ENCODE measurements at places on chromosomes 6 and 20. TPM values are rescaled to one million over a fixed set of nuclear protein-coding genes. Genes with fewer than 3 reads are reported as not detected.

Gene PROKR2
- not detected for total RNA-seq

GRCh38 chr6:134427721-134428120 lies 109.8 kb upstream of the SGK1 start:
- DNase-seq = no peak

GRCh38 chr20:37886851-37887297 lies 16.1 kb upstream of the VSTM2L start:
- DNase-seq = no peak

DNA sequence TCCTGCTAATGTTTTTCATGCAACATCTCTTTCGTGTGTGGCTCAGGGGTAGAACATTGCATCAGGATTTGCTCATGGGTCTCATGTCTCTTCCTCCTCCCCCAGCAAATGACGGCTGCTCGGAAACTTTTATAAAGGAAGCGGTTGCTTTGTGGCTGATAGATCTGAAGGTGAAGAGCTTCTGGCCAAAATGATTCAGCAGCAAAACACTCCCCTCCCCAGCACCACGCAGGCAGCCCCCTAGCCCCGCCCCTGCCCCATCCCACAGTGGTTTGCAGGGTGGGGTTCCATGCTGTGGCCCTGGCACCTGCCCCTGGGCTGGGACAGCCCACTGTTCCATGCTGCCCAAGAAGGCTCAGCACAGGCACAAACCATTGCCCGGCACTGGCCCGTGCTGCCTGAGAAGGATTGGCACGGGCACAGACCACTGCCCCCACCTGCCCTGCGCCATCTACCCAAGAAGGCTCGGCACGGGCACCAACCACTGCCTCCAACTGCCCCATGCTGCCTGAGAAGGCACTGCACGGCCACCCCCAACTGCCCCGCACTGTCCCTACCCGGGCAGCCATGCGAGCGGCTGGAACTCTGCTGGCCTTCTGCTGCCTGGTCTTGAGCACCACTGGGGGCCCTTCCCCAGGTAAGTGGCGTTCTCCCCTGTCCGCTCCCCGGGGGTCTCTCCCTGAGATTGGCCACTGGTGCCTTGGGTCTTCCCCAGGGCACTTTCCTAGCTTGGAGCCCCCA lies at the start of gene CST7:
CST7 (plus strand) TSS at position 331 of the 741 bp plus-strand sequence; CDS start at position 568, 237 bp downstream.
- DNase-seq = peak; percentile 93

Gene KCNS1
- 0.13 TPM for total RNA-seq

DNA sequence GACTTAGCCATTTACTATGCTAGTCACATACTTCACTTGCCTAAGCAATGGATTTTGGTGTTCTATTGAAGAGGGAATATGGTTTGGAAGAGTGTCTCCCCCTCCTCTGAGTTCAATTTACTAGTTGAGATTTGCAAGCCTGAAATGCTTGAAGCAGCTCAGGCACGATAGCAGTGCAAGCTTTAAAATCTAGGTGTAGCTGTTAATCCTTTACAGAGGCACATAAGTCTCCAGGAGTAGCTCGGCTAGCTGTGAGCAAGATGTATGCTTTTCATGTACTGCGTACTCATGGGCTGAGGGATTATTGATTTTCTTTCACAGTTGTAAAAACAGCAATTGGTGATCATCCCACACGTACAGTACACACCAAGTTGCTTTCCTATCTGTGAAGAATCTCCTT lies 726 bp downstream of the FLRT3 start:
- DNase-seq = no peak

Gene HRH3
- total RNA-seq = not detected

- DNase-seq = no peak
Observed at GRCh38 chr6:68868646-68869045, 233.6 kb downstream of the ADGRB3 start.

Gene BHLHE23
- total RNA-seq = not detected

- no peak for DNase-seq
Observed at GRCh38 chr6:3752531-3753227, 1.2 kb upstream of the PXDC1 start.

DNA sequence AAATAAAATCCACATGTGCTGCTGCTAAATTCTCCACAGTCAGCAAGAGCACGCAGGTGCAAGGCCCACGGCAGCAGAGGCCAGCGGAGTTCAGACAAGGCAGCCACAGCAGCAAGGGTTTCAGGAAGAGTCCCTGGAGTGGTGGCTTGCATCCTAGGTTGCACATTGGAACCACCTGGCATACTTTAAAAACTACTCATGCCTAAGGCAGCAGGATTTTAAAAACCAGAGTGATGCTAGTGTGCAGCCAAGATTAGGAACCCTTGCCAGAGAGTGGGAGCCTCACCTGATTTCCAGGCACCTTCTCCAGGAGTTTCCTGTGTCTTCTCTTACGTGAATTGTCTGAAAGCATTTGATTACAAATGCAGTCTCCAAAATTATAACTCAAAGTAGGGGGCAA lies 104.0 kb upstream of the GPR6 start:
- no peak for DNase-seq

DNA sequence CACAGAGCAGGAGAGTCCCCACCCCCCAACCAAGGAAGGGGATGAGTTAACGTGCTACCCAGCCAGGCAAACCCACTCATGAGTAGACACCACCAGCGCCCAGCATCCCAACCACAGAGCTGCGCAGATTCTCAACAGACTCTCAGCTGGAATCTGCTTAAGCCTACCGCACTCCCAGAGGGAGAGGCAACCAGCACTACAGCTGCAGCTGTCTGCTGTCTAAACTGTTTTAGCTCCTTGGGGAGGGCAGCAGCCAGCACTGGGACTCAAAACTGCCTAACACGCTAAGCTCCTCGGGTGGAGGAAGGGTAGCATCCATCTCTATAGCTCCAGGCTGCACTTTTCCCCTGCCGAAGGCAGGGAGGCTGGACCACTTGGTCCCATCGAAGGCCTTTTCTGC lies 539.8 kb downstream of the EPHA7 start:
- DNase-seq = no peak

DNA sequence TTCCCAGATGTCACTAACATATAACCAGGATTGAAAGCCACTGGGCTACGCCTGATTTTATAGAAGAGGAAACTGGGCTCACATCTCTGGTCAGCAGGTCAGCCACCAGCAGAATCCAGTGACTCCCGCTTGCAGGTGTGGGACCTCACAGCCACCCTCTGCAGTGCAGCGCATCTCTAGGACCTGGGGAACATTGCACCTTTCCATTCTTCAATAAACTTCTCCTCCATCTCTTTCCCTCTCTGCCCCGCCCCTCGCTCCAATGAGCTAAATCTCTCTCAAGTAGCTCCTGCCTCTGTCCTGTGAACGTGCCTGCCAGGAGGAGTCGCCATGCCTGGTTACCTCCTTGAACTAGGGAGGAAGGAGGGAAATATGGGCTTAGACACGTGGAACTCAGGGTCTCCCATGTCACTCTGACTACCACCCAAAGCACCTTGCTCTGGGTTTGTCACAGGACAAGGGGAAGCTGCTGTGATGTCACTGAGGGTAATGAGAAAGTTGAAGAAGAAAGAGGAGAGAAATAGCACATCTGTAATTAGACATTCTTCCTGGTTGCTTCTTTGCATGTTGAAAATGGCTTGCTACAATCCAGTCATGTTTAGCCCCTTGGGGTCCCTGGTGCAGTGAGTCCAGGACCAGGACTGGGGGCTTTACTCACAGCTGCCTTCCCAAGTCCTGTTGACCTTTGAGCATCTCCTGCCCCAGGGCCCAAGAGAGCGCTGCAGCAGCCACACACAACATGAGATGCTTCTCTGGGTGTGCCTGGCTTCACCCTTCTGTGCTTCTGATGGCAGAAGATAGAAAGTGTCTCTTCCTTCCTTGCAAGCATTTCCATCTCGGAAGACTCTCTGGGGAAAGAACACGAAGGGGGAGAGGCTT lies 469.4 kb downstream of the PREX1 start:
- no peak for DNase-seq

DNA sequence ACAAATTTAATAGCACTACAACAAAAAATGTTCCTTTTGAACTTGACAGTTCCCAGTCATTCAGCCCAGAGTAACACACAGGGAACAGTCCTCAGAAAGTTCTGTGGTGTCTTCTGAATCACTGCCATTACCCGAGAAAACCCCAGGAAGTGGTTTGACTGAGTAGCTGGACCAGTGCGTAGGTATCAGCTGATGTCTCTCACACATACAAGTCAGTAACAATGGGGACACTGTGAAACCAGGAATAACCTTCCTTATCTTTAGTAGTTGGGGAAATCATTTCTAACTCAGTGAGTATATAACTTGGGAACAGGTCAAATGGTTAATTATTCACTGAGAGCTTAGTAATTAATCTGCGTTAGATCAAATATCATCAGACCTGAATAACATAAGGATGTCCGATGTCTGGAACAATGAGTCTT lies 73.1 kb downstream of the HIVEP2 start:
- peak; percentile 69 for DNase-seq

Gene SMPDL3A
- total RNA-seq = 0.13 TPM

GRCh38 chr20:12207875-12208274 lies 290.2 kb downstream of the BTBD3 start:
- no peak for DNase-seq

- DNase-seq = no peak
Observed at GRCh38 chr20:13608066-13608465, 30.7 kb downstream of the TASP1 start.

- no peak for DNase-seq
Observed at GRCh38 chr20:41631826-41632225, 13.6 kb upstream of the CHD6 start.

Gene ZNF165
- total RNA-seq = 0.40 TPM

DNA sequence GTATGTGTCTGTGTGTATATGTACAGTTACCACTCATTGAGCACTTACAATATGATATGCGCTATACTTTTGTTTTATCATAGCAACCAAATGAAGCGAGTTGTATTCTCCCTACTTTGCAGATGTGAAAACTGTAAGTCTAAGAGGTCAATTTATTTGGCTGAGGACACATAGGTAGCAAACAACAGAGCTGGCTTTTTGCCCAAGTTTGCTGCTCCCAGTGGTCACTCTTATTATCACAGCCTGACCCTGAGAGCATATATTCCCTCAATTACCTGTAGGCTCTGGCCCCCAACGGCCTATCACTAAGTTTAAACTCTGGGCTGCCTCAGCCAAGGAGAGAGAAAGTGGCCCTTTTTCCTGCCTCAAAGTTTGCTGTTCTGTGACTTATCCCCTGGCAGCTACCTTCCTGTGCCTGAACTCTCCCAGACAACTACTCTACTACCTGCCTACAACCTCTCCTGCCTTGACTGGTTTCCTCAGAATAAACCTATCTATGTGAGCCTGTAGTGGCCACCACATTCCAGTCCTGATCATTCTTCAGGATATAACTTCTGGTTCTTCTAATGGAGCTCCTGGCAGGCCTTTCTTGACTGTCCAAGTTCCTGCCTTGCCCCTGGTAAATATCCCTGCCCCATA lies 221.8 kb downstream of the FRK start:
- DNase-seq = no peak

DNA sequence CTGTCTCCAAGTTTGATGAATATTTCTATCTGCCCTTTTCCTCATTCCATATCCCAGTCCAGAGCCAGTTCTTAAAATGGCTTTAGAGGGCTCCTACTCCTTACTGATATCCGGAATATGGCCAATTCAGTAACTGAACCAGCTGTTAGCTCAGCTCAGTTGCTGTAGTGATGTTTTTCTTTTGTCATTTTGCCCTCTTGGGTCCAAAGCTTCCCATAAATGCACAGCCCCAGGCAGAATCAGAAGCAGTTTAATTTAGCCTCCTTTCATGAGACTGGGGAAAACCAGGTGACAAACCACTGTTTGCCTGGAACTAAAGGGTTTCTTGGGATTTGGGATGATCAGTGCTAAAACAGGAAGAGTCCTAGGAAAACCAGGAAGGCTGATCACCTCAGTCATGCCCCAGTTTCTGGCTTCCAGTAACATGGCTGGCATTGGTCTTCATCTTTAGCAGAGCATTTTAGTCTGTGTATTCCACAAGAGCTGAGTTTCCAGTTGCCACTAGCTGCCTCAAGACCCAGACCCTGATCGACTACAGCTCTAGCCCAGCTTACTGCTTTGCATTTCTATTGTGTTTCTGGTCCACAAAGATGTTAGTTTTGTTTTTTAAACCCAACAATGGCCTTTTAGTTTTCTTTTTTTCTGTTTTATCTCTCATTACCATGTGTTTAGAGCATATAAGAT lies 40.6 kb upstream of the REV3L start:
- DNase-seq = no peak

DNA sequence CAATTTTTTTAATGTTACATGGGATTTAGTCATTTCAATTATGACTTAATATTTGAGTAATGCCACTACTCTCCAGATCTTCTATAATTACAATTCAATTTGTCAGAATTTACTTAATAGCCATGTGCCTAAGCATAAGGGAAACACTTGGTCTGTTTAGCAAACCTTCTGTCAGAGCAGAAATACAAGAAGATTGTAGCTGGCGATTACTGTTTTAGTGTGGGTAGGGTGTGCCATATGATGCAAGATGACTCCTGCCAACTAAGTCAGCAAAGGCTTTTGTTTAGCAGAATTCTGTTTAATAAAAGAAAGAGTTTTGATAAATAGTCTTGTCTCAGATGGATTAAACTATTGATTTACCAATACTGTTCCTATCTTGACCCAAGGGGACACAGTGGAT lies 455.4 kb downstream of the RNF144B start:
- DNase-seq = no peak

All from activated CD4-positive, alpha-beta memory T cell treated with anti-CD3 and anti-CD28 coated beads, Interleukin-2, amount 10 ng/mL, durations not matched to agents 7 days and 5 days (primary cell).